ENCODE measurements at places on chromosomes 13 and 19.

- peak; percentile 45 for DNase-seq
These were observed 17.3 kb upstream of the CLDN10 start for GRCh38 chr13:95535243-95535642.

GRCh38 chr19:14686411-14686810 lies 3.4 kb upstream of the ZNF333 start:
- no peak for DNase-seq

DNA sequence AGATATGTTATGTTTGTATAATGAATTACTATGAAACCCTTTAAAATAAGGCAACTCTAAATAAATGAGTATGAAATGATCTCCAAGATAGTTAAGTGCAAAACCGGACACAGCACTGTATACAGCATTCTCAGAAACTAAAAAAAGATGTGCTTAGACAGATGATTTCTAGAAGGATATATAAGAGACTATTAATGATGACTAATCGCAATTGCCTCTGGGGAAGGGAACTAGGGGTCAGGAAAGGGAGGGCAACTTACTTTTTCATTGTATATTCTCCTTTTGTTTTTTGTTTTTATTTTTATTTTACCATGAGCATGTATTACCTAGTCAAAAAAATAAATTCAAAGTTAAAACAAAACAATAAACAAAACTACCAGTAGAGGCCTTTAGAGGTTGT lies 12.8 kb downstream of the PEG3 start:
- DNase-seq = no peak

DNA sequence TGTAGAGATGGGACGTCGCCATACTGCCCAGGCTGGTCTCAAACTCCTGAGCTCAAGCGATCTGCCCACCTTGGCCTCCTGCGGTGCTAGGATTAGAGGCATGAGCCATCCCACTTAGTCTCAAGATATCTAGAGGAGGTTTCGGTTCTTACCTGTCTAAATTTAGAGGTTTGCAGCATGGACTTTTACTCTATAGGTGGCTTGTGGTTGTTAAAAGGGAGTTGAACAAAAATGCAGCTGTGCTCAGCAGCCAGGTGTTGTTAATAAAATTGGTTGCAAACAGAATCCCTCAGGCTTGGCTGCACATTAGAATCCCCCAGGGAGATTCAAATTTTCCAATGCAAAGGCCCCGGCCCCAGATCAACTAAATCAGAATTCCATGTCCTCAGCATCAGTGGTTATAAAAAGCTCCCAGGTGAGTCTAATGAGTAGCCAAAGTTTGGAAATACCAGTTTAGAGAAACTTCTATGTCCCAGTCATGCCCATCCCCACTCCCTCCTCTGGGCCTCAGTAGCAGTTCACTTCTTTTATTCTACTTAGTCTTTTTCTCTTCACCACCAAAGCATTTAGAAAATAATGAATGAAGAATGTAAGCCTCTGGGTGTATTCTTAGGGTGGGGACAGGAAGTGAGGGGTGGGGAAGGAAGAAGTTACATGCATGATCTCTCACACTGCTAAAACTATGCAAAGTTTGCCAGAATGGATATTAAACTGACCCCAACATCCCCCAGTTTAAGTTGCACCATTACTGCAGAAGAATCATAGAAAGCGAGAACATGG lies 471.0 kb downstream of the COG6 start:
- DNase-seq = no peak

- DNase-seq = peak; percentile 54
These were observed 37.1 kb downstream of the MYO9B start for GRCh38 chr19:17112700-17113099.

DNA sequence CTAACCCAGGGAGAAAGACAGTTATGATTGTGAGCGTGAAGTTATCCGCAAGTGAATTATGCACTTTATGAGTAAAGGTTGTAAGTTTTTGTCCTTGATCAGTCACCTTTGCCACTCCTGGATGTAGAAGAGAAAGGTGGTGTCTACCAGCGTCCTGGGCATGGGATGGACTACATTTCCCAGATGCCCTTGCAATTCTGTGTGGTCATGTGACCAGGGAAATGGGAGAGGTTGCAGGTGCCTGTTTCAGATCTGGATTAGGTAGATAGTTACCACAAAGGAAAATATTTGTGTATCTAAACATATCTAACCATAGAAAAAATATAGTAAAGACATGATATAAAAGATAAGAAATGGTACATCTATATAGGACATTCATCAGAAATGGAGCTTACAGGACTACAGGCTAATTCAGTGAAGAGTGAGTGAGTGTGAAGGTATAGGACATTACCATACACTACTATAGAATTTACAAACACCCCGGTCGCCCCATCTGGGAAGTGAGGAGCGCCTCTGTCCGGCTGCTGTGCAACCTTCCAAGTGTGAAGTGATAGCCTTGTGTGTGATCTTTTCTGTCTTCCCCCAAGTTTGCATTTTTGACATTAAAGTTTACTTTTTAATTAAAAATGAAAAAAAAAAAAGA lies 51.6 kb upstream of the CACNA1A start:
- DNase-seq = peak; percentile 14

DNA sequence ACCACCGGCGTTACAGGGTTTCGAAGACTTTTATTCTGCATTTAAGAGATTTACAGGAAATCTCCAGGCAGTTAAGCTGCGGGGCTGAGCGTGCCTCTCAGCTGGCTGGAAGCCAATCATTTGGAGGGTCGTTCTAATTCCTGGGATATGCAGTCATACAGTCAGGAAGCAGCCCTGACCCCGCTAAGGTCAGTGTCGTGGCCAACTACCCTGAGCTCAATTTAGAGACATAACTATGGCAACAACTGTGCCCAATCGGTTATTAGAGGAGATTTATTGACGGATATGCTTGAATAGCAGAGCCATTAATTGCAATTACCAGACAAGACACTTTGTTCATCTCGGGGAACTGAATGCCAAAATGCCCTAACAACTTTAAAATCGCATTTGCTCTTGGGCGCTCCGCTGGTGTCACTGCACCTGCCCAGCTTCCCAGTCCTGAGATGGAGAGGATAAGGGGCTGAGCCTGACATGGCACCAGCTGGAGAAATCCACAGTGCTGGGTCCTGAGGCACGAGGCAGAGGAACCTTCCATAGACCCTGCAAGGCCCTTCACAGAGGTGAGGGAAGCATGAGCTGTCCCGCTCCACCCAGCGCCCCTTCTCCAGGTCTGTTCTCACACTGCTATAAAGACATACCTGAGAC lies 15.1 kb upstream of the ZNF507 start:
- DNase-seq = no peak

DNA sequence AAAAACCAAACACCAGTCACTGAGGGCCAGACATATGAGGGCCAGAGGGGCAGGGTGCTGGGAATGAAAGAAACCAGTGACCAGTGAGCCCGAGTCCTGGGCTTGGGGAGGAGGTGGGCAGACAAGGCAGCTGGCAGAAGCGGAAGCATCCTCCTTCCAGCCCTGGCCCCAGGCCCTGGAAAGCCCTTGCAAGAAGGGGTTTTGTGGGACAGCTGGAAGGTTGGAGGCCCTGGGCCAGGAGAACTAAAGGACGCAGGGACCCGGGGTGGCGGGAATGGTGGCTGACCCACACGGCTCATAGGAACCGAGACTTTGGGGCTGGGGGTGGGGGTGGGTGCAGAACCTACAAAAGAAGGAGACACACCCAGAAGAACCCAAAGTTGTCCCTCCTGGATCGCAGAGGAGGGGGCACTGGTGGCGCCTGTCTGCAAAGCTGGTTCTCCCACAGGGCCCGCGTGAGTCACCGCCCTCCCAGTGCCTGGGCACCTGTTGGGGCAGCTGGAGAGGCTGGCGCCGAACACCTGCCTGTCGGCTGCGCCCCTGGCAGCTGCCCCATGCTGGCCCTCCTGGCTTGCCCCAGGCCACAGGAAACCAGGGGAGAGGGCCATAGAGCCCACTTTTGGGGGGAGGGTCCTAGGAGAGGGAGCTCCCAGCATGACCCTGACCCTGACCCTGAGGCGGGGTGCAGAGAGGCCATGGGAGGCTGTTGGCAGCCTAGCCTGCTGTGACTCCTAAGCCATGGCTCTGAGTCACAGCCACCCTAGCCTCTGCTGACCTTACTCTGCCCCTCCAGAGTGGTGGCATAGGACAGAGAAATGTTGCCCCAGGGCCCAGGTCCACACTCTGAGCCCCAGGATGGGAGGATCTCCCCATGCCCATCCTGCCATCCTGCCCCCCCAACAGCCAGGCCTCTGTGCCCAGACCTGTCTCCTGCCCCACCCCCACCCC lies 802 bp downstream of the DMPK start:
- DNase-seq = peak; percentile 85

GRCh38 chr13:24348797-24349515 lies 39.6 kb downstream of the C1QTNF9 start:
- peak; percentile 97 for DNase-seq

GRCh38 chr13:74569251-74569650 lies 435.0 kb upstream of the KLF12 start:
- no peak for DNase-seq

- no peak for DNase-seq
These were observed 1.6 kb upstream of the GRTP1 start for GRCh38 chr13:113365583-113365970.

- DNase-seq = peak; percentile 33
These were observed 622 bp upstream of the FDX2 start for GRCh38 chr19:10316229-10317044.

DNA sequence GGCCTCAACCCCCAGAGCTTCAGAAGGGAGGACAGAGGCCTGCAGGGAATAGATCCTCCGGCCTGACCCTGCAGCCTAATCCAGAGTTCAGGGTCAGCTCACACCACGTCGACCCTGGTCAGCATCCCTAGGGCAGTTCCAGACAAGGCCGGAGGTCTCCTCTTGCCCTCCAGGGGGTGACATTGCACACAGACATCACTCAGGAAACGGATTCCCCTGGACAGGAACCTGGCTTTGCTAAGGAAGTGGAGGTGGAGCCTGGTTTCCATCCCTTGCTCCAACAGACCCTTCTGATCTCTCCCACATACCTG lies 969 bp upstream of the CEACAM5 start:
- no peak for DNase-seq

- no peak for DNase-seq
These were observed 18.2 kb downstream of the UPF1 start for GRCh38 chr19:18849838-18850400.

DNA sequence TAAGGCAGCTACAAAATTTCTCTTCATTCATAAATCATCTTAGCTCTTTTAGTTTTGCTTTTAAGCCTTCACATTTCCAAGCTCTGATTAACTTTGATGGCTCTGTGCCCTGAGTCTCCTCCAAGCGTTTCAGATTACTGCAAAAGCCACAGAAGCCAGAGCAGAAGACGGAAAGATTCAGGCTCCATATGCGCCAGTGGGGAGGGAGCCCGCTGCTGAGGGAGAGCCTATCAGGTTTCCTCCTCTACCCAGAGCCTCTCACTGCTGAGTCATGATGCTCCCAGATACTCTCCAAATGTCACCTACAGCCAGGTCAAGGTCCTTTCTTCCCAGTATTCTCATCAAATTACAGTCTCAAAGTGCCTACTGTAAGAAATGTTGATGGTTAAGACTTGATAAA lies 193.6 kb downstream of the RAP2A start:
- peak; percentile 19 for DNase-seq

DNA sequence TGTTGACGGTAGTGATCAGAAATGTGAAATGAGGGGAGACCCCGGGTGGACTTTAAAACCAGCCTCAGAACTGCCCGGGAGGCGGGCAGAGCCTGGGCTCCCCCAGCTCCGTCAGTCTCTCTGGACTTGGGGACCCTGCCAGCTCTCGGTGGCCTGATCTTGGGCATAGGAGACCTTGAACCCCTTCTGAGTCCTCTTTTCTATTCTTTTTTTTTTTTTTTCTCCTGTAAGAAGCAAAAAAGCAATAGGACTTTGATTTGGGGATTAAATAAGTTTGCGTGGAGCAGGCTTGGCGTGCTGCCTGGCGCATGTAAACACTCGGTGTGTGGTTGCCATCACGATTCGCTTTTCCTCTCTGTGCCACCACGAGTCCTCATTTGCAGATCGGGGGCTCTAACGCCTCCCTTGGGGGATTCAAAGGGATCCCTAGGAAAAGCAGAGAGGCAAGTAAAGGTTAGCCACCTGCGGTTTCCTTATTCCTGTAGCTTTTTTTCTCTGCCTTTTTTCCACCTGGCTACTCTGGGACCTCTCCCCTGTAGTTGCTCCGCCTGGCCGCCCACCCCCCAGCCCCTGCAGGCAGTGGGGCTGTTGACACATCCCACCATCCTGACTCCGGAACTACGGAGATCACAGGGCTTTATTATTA lies 1.3 kb downstream of the SAFB start:
- DNase-seq = peak; percentile 59
